ENCODE measurements at places on chromosomes 6 and 20.

DNA sequence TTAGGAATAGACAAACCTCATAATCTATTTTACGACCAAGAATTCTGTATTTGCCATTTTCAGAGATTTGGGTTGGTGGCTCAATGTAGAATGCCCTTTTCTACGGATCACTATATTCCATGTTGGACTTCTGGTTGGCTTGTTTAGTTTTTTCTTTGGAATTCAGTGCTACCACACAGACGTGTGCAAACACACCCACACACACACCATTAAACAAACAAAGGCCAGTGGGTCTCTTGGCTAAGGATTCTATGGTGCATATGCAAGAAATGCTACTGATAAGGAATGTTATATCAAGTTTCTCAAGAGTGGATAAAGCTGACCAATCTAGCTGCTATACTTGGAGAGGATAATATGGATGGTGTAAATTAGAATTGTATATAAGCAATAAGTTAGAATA lies 8.0 kb downstream of the ABT1 start:
- DNase-seq = no peak

GRCh38 chr6:43517505-43518357 lies 842 bp downstream of the POLR1C start:
- DNase-seq = peak; percentile 39

DNA sequence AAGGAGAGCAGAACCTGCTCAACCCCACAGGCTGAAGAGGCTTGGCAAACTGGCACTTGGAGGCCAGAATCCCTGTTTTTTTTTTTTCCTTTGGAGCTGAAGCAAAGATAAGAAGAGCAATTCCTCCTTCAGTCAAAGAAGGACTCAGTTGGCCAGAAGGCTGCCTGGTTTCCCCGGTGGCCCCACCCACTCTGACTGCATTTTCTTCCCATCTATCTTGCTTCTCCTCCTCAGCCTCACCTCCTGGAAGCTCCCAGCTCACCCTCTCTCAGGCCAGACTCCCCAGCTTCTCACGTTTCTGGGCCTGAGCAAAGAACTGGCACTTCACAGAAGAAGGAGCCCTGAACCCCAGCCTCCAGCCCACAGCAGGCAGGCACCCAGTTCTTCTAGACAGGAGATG lies 2.4 kb downstream of the LRFN2 start:
- DNase-seq = no peak

DNA sequence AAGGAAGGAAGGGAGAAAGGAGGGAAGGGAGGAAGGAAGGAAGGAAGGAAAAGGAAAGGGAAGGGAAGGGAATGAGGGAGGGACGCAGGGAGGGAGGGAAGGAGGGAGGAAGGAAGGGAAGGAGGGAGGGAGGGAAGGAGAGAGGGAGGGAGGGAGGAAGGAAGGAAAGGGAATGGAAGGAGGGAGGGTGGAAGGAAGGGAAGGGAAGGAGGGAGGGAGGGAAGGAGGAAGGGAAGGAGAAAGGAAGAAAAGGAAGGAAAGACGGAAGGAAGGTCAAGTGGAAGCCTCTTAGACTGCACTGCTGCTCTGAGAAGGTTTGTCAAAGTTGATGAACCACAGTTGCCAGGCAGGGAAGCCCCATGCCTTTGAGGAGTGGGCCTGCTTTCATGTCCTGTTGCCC lies 324.3 kb upstream of the ZFP64 start:
- no peak for DNase-seq

- peak; percentile 63 for DNase-seq
These were observed 137.2 kb downstream of the FARS2 start for GRCh38 chr6:5398530-5398929.

- no peak for DNase-seq
These were observed 222.2 kb downstream of the LY86 start for GRCh38 chr6:6810727-6811126.

DNA sequence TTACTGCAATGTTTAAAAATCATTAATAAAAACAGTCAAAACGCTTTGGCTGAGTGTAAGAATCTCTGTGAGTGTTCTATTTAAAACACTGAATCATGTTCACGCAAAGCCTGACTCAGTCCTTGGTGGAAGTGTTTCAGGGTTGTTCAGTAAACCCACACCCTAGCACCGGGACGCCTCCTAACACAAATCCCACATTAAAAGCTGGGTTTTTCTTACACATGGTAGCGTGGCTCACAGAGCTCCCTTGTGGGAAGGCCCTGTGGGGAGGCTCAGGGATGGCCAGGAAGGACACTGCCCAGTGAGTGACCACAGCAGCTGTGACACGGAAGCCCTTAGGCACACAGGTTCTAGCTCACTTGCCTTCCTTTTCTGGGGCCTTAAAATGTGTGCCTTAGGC lies 80.2 kb downstream of the GMPR start:
- no peak for DNase-seq
